ENCODE measurements at places on chromosomes 6 and 20. TPM values are rescaled to one million over a fixed set of nuclear protein-coding genes. Genes with fewer than 3 reads are reported as not detected.

Gene SLC12A5
- polyA plus RNA-seq: 1.3 TPM

GRCh38 chr20:17965042-17965697 is 3.4 kb downstream of the SNX5 start:
- DNase-seq: no peak

Gene HDAC2
- polyA plus RNA-seq: 146 TPM

GRCh38 chr6:170206851-170207431 is 83.9 kb downstream of the DLL1 start:
- DNase-seq: no peak

GRCh38 chr6:44078827-44079671 is 48.2 kb downstream of the MRPL14 start:
- DNase-seq: peak; percentile 77
